ENCODE measurements at places on chromosomes 3 and 15. TPM values are rescaled to one million over a fixed set of nuclear protein-coding genes. Genes with fewer than 3 reads are reported as not detected.

DNA sequence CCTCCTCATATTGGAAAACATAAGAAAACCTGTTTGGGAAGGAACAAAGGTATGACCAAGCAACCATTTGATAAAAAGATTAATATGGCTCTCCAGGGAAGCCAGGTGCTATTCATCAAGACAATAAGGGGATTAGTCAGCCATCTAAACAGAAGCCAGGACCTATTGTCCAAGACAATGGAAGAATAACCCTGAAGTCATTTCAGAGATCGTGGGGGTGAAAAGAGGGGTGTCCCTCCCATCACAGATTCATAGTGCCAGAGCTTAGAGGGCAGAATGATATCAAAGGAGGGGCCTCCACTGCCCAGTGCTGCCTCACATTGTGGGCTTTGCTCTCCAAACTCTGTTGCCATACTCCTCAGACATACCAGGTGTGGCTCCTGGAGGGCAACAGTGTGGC, 73.5 kb downstream of the DAPK2 start:
- DNase-seq, result no peak

GRCh38 chr3:138097192-138098172, 17.9 kb downstream of the DZIP1L start:
- no peak for DNase-seq

- DNase-seq, result no peak
Observed at GRCh38 chr3:25820366-25820765, 30.5 kb downstream of the OXSM start.

GRCh38 chr3:12352253-12352652, 63.4 kb downstream of the PPARG start:
- DNase-seq, result no peak

GRCh38 chr3:123383091-123384053, 65.5 kb downstream of the ADCY5 start:
- no peak for DNase-seq

Gene GOLGA8M
- 6.8 TPM for total RNA-seq

DNA sequence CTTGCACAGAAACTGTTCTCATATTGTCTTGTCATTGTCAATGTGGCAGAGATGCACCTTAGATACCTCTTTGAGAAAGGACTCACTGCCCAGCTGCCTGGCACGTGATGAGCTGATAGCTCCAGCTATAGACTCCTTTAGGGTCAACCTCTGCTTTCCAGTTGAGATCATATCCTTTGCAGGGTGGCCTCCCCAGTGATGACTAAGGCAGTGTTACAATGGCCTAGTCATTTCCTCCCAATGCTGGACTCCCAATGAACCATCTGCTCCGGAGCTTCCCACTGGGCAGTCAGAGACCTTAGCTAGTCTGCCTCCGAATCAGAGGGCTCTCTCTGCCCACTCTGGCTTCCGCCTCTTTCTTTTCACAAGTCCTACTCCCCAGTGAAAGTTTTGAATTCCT, 79.5 kb downstream of the CHRD start:
- DNase-seq, result no peak

Gene ITPKA
- 0.91 TPM for total RNA-seq

DNA sequence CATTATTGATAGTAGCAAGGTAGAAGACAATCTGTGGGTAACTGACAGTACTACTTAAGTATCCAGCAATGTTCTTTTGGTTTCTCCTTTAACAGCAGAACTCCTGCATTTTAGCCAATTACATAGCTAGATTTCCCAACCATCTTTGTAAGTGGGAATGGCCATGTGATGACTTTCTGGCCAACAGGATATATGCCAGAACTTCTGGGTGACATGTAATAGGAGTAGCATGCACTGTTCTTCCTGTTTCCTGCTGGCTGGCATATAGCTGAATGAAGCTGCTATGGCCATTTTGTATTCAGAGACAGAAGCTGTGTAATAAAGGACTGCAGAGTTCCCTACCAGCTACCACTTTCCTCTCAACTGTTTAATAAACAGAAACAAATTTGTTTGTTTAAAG, 18.0 kb downstream of the SPICE1 start:
- no peak for DNase-seq

Gene KCNMB3
- 1.7 TPM for total RNA-seq

Data from left lobe of liver (tissue), 2 donors.